ENCODE measurements at places on chromosomes 4 and X.

GRCh38 chrX:153780678-153781427 is at the start of gene SRPK3:
Gene SRPK3, plus strand, starts transcription at chrX:153781041. Its CDS starts 46 bp downstream, at chrX:153781087.
- DNase-seq = no peak

DNA sequence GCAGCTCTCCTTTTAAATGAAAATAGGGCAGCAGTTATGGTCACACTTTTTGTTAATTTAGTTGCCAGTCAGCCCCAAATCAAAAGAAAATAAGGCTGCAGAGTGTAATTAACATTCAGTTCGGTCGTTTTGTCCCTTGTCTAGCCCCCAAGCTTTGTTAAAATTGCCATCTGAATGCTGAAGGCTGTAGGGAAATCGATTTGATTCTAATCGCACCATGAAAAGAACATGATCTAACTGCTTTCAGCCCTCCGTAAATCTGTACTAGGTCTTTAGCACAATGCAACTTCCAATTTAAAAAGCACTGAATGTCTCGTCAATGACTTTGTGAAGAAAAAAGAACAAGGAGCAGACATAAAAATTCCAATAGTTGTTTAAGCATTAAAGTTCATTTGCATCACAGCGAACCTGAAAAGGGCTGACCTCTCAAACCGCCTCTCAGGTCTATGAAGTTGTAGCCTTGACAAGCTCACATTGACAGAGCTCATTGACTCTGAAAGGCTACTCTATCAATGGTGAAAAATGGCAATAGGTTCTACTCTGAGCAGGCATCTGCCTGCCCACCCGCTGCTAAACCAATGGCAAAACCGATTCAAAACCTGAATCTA is 48.9 kb downstream of the CHIC2 start:
- no peak for DNase-seq

GRCh38 chr4:56434599-56435139 is 746 bp downstream of the PPAT start:
- no peak for DNase-seq

DNA sequence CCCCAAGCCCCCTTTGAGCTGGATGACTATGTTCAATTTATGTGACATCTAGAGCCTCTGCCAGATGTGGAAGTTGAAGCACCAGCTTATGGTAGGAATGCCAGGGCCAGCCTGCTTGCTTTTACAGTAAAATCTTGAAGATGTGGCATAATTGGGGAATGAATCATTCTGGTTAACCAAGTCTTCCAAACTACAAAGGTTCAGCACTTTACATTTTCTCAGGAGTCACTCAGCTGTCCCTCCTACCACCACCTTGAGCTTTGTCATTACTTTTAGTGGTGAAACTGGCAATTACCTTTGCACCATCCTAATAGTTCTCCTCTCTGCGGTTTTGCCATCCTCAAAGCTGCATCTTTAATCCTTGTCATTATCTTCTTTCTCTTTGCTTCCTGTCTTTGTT is 172.2 kb downstream of the HS6ST2 start:
- no peak for DNase-seq

GRCh38 chrX:19392703-19393102 is 49.0 kb downstream of the PDHA1 start:
- no peak for DNase-seq

- DNase-seq = no peak
Measured at GRCh38 chr4:87079967-87080366, 140.5 kb downstream of the KLHL8 start.

DNA sequence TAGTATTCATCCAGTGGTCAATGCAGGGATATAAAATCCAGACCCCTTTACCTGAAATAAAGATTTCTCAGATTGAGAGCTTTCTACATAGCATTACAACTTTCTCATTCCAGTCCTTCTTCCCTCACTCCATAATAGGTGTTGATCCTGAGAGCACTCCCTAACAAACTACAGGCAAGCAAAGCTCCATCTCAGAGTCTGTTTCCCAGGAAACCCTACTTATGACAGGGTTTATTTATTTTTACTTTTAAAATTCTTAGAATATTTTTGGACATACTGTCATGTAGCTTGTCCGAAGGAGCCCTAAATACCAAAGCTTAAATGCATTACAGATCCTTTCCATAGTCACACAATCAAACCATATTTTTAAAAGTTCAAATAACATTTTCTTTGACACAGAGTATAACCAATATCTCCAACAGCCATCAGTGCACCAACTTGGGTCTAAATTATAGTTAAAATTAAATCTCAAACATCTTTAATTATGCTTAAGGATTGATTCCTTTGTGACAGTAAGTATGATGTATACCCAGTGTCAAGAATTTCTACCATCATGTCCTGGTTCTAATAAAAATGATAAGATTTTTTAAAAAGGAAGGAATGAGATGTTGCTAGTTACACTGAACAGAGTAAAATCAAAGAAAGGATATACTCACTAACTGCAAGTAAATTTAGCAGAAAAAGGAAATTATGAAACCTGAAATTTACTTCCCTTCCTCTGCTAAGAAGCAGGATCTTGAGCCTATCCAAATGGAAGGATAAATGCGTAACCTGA is 580.4 kb upstream of the ADGRL3 start:
- no peak for DNase-seq

Measured in stimulated activated CD4-positive, alpha-beta T cell treated with anti-CD3 and anti-CD28 coated beads, TNF-alpha, amount 100 ng/mL, for 48 hours (primary cell).